ENCODE measurements at places on chromosomes 2 and 18.

DNA sequence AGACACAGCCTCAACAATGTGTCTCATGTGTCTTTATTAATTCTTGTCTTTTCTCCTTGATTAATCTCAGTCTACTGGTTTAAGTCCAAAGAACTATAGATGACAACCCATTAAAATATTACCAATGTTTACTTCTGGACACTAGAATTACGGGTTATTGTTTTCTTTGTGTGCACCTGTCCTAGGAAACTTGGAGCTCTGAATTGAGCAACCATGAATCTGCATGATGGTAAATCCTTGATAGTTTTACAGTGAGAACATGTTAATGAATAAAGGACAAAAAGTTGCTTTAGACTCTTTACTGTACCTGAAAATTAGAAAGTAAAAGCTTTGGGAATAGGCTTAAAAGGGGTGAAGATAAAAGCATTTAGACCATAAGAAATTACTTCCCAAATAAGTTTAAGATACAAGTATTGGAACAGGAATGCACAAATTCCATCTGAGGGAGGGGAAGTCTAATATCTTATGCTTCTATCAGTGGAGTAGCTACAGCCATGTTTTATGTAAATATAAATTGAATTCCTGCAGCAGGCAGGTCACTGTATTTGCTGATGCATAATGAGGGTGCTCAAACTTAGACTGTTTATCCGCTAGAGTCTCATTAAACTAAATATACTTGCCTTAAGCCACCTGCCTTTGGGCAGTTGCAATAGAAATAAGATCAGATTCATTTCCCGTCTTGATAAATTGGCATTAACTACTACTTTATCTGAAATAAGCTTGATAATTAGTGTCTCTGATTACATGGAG, 603.7 kb upstream of the GCFC2 start:
- no peak for DNase-seq

GRCh38 chr18:32919799-32920198, 147.0 kb upstream of the KLHL14 start:
- peak; percentile 28 for DNase-seq

DNA sequence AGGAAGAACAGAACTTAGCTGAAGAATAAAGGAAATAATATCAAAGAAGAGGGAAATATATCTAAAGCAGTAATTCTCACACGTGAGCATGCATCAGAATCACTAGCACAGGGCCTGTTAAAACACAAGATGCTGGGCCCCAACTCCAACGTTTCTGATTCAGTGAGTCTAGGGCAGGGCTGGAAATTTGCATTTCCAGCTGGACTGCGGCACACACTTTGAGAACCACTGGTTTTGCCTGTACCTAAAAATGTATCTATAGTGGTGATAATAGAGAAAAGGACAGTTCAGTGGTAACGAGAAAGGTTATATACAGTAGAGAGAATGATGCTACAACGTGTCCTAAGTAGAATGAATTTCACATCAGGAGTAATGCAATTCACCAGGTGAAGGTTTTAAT, 11.2 kb downstream of the REV1 start:
- no peak for DNase-seq

DNA sequence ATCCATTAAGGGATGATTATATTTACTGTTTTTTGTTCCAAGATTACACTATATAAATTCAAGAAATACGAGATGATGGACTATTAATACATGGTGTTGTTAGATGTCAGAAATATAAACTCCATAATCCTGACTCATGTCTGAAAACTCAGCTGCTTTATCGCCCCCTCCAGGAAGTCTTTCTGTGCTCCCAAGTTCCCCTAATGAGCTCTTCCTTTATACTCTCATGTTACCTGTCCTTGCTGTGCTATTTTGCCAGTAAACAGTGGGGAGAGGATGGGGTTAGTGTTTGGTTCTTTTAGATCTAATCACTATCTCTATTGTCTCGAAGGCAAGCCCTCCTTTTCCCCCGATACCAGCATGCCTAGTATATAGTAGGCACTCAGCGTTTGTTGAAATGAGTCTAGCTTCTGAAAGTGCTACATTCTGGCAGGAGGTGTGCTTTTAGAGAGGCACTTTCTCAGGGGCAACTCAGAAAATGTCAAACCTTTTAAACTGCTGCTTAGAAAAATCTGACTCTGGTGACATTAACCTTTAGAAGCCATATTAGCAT, 21.4 kb upstream of the BARD1 start:
- DNase-seq, result peak; percentile 11

GRCh38 chr2:142585785-142586184, 291.7 kb upstream of the KYNU start:
- no peak for DNase-seq

GRCh38 chr2:68796295-68796905, 61.8 kb downstream of the ARHGAP25 start:
- DNase-seq, result no peak

DNA sequence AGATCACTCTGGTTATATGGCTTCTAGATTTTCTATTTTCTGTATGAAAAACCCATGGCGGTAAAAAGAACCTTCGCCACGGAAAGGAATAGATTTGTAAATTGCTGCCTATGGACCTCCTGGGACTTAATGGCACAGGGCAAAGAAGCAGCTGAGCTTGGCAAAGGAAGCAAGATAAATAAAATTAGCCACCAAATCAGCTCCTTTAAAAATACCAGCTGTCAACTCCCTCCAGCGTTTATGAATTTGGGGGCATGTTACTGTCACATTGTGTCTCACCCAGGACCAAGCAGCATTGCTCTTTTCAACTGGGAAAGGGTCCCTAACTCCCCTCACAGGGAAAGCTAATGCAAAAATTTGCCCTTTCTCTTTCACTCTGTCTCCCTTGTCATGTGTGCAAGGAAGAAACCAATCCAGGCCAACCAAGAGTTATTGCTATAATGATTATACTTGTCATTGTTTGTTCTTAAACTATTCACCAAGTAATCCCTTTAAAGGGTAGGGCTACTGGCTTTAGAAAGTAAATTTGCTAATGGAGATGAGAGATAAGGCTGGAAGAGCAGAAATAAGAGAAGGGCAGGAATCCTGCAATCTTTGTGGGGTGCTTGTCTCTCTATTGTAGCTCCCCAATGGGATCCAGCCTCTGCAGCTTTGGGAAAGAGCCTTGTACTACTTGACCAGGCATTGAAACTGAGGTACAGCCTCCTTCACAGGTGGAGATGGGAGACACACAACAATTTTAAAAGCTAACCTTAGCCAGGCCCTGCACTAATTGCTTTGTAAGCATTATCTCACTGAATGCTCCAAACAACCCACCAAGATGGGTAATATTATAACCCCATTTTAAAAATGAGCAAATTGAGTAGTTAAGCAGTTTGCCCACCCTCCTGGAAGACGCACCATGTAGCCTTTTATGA, 119.1 kb upstream of the KLF7 start:
- DNase-seq, result no peak

DNA sequence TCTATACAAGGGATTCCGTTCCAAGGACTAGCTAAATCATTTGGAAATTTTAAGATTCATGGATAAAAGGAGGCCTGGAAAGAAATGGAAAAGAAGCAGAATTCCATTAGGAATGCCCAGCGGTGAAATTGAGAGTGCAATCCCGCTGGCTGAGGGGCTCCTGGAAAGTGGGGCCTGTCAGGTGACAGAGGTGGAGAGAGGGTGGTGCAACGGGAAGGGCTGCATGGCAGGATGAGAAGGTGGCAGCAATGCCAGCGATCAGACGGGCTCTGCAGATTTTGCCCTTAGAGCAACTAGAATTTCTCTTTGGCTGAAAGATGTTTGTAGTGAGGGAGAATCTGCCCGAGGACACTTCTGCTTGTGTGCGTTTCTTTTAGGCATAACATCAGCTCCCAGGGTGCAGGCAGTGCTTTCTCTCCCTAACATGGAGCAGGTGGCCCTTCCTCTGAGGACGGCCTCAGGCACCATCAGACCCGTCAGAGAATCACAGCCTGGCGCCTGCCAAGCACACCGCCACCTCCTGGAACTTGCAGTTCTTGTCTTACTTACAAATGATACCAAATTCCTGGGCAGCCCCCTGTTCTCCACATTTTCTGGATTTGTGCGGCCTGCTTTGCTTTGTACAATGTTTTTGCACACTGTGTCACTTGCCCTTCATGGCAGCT, 261.6 kb downstream of the NDUFA10 start:
- no peak for DNase-seq

- DNase-seq, result no peak
Measured at GRCh38 chr18:9594823-9595596, 19.3 kb downstream of the PPP4R1 start.

DNA sequence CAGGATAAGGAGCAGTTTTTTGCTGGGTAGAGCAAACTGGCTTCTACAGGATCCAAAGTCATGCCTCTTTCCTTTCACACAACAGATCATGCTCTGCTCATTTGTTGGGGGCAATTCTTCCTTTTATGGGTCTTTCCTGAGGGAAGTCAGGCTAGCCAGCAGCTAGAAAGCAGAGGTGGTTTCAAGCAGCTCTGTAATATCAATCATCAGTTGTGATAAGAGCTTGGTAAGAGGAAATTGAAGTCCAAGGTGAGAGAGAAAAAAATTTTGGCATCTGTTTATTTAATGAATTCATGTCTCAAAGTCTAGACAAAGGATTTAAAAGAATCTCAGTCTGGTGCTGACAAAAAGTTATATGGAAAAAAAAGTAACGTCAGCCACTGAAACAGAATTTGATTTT, 6.2 kb downstream of the TMEM87B start:
- no peak for DNase-seq

GRCh38 chr2:1341404-1342120, 71.7 kb upstream of the TPO start:
- DNase-seq, result no peak
